ENCODE measurements at places on chromosomes 6 and 20.
A peak's percentile ranks its signal among the peaks of the same experiment; 100 is the strongest.

- DNase-seq, result no peak
These were observed 6.9 kb downstream of the TAB2 start for GRCh38 chr6:149324428-149324827.

- DNase-seq, result no peak
These were observed 773 bp upstream of the ZBP1 start for GRCh38 chr20:57620999-57621398.

DNA sequence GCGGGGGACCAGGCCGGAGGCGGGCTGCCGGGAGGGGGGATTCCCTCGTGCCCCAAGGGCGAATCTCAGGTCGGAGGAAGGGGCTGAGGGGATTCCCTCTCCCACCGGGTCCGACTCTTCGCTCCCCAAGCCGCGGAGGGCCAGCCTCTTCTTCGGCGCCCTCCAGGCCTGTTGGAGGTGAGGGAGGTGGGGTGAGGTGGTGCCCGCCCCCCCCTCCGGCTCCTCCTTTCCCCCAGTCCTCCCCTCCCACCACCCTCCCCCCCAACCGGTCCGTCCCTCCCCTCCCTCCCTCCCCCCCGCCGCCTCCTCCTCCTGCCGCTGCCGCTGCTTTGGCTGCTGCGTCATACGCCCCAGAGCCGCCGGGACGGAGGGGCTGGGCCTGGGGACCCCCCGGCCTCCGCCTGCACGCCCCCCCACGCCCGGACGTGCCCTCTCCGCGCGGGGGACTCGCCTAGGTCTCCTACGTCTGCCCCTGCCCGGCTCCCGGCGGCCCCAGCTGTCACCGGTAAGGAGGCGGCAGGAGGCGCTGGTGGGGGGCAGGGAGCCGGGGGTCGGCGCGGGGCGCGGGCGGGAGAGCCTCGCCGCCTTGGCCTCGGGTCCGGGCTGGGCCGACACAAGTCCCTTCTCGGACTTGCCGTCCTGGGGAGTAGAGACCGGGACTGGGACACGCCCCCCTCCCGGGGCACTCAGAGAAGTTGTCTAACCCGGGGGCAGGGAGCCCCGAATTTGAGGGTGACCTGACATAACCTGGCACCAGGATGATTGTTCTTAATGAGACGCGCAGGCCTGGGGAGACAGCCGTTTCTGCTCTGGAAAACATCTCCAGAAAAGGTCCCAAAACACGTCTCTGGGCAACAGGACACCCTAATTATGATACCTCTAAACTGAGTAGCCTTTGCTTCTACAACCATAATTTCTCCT, at the start of gene PHF1:
Gene PHF1 (plus strand): TSS at position 304 of the 921 bp plus-strand sequence. CDS start 1,250 bp downstream, outside the sequence.
- peak; percentile 68 for DNase-seq

DNA sequence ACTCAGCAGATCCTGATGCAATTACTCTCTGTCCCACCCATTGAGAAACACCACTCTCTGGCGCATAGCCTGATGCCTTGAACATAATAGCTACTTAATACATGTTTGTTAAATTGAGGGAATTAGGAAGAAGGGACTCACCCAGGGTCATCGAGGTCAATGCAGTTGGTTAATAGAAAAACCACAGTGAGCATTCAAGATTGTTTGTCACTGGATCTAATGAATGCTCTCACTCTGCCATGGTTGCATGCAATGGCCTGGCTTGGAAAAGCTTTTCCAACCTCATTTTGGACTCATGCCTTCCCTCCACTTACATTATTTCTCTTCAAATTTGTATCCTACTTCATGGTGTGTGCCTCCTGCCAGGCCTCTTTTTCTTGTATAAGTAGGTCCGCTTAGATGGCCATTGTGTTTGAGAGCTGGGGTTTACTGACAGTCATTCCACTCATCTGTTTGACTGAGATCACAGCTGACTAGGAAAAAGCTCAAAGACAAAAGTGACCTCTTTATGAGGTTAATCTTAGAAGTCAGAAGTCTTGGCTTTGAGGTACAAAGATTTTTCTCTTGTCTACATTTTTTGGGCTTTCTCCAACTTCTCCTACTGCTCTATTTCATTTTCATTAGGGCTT, 154.8 kb upstream of the RAB32 start:
- DNase-seq, result no peak

DNA sequence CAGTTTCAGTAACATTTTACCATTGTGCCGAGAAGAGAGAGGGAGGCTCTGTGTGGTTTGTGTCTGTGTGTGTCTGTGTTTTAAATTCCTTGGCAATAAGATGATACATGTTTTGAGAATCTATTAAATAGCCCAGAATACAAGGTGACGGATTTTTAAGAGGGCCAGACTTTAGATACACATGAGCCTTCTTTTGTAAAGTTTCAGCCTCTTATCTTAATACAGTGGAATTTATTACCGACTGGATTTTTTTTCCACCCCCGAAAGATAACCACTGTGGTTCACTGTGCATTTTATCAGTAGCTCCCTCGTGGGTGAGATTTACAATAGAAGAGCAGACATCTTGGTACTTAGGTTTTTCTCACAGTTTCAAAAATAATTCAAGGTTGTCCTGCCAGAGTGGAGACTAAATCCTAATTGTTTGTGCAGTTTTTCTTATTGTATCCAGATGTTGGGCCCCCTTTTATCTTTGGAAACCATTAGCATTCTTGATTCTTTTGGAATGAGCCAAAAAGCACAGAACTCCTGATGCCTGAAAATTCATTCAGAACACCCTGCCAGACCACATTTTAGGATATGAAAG, 49.9 kb downstream of the STK4 start:
- no peak for DNase-seq

DNA sequence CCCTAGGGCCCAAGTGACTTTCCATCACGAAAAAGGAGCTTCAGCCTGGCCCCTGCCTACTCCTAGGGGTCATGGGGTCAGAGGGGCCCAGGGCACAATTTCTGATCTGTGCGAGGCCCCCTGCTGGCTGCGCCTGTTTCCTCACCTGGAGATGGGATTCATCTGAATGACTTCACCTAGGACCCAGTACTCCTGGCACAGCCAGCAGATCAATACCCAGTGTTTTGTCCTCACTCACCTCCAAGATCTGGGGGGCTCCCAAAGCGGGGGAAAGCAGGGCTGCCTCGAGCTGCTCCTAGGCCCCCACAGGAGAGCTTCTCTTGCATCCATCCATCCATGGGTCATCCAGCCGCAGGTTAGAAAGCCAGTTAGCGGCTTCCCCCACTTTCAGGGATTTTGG, 33.8 kb downstream of the CD40 start:
- peak; percentile 71 for DNase-seq

DNA sequence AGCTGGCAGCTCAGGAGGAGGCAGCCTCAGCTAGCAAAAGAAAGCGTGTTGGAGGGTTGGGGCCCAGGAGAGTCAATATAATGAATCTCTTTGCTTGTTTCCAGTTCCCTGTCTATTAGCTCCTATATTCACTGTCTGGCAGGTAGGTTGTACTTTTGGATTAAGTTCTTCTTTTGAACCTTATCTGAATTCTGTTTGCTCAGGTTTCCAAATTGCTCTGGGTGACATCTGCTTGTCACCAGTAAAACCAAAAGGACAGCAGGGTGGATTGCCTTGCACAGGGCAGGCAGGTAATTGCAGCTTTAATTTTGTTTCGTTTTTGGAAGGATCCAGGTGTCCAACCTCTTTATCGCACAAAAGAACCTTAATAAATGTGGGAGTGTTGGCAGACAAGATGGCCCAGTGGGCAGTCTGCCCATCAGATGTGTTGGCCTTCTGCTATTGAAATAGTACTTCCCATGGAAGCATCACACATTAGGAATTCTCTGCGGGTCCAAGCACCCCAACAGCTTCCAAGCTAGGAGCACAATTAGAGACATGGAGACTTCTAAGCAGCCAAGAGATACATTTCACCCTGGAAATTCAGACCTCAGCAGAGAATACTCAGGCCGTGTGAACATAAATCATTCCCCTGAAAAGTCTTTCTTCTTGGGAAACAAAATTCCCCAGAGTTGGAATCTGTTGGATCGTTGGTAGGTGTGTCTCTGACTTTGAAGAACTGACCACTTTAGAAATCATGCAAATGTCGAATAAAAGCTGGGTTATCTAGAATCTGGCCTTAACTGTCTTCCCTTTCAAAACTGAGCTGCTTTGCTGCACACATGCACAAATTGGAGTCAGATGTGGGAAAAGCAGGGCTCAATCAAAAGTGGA, 286.9 kb upstream of the BMP2 start:
- no peak for DNase-seq
